ENCODE measurements at places on chromosomes 16 and 17.

- DNase-seq: no peak
Observed at GRCh38 chr17:78130090-78130436, 508 bp upstream of the TMC8 start.

GRCh38 chr17:230395-230770 lies 48.9 kb upstream of the DOC2B start:
- no peak for DNase-seq

- no peak for DNase-seq
Observed at GRCh38 chr17:76500074-76500746, 1.0 kb downstream of the RHBDF2 start.

GRCh38 chr17:63571632-63572310 lies 21.5 kb downstream of the DCAF7 start:
- peak; percentile 93 for DNase-seq

DNA sequence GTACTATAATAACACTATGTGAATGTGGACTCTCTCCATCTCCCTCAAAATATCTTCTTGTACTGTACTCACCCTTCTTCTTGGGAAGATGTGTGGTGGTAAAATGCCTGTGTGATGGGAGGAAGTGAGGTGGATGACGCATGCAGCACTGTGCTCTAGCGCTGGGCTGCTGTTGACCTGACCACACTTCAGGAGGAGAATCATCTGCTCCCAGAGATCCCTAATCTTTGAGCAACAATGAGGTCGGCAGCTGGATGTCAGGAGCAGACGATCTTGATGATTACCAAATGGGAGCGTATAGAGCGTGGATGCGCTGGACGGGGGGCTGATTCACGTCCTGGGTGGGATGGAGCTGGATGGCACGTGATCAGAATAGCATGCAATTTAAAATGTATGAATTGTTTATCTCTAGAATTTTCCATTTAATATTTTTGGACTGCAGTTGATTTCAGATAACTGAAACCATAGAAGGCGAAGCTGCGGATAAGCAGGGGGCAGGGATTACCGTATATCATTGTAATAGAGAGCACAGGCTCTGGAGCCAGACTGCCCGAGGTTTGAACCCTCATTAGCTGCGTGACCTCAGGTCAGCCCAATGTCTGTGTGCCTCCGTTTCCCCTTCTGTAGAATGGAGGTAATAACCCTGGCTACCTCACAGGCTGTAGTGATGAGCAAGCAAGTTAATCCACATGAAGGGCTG lies 23.7 kb upstream of the CYLD start:
- DNase-seq: no peak

DNA sequence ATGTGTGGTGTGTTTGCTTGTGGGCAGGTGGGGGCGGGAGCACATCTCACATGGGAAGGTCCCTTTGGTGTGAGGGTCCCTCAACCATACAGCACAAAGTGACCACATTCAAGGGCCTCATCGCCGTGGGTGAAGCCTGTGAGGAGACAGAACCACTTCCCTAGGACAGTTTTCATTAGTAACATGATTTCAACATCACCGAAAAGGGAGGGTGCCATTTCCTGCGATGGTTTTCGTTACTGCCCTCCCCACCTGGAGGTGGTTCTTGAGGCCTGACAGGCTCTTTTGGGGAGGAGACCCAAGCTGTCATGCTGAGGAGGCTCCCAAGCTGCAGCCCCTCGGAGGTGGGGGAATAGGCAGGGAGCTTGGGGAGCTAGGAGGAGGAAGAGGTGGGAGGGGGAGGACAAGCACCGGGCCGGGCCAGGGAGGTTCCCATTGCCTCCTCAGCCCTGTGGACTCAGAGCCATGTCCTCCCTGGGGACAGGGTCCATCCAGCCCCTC lies 9.5 kb downstream of the CD300LB start:
- no peak for DNase-seq

- peak; percentile 98 for DNase-seq
Observed at GRCh38 chr17:4247971-4248388, 15.8 kb downstream of the ANKFY1 start.

DNA sequence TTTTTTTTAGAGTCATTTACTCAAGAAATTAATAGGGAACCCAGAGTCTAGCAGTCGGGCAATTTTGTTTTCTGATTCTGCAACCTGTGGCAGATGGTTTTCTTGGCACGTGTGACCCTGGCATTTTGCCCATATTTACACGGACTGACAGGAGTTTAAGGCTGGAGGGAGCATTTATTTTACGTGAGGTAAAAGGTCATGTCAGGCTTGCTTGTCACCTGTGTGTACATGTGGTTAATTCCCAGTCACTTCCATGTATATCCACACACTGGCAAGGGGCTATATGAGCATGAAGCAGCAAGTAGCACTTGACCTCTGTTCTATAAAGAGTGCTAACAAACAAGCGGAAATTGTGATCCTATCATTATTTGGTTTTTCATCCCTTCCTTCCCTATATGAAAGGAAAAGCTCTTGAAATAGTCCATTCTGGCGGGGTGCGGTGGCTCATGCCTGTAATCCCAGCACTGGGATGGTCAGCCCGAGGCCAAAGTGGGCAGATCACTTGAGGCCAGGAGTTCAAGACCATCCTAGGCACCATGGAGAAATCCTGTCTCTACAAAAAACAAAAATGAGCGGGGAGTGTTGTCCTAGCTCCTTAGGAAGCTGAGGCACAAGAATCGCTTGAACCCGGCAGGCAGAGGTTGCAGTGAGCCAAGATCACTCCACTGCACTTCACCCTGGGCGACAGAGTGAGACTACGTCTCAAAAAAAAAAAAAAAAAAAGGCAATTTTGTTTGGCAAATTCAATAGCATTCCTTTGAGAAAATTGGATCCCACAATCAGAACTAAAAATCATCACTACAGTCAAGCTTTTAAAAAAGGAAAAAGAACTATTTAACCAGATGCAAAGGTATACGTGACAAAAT lies 2.1 kb downstream of the SPAG9 start:
- DNase-seq: no peak

GRCh38 chr17:40461732-40462342 lies 18.6 kb downstream of the IGFBP4 start:
- no peak for DNase-seq
